ENCODE measurements at places on chromosomes 6 and 20.

GRCh38 chr6:7730784-7731227, 4.9 kb downstream of the BMP6 start:
- no peak for DNase-seq

DNA sequence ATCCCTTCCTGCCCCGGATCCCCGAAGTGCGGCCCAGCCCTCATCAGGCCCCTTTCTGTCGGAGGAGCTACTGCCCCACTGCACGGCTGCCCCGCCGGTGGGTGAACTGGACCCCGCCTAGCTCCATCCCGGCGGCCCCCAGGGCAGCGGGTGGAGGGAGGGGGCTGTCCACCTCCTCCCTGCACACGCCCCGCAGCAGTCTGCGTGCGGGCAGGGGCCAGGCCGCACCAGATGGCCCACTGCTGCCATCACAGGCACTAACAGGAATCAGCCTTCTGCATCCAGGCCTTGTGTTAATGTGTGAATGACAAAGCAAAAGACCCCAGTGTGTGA, 54.9 kb upstream of the UNC93A start:
- DNase-seq, result no peak

DNA sequence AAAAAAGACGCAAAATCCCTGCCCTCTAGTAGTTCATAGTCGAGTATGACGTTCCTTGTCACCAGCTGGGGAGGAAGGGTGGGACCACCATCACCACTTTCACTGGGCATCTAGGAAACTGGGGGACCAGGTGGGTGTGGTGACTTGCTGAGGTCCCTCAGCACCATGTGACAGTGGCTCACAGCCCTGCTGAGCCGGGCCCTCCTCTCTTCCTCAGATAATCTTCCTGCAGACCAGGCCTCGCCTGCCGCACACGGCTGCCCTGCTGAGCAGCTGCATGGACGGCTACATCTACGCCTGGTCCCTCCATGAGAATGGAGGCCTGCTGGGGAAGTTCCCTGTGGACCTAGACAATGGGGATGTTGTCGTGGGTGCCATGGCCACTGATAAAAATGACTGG, 71.5 kb downstream of the EFCAB8 start:
- no peak for DNase-seq

DNA sequence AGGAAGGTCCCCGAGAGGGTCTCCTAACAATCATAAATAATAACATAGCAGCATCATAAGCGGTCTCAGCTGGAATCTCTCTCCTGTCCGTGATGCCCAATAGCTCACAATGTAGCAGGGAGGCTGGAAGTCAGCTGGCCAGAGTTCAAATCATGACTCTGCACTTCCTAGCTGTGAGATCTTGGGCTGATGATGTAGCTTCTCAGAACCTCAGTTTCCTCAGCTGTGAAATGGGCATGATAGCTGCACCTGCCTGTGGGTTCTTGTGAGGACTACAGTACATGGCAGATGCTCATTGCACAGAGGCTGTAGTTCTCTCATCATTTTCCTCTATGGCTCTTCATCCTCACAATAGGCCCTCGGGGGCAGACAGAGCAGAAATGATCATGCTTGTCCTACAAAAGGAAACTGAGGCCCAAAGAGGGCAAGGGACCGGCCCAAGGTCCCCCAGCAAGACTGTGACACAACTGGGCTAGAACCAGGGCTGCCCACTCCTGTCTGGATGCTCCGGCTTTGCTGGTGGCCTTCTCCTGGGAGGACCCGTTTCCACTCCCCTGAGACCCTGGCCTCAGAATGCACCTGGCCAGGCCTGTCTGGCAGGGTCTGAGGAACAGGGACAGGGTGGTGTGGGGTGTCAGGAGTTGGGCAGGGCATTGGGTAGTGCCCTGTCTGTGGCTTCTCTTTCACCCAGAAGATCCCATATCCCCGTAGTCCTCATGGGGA, 17.7 kb downstream of the SLC12A5 start:
- no peak for DNase-seq

- no peak for DNase-seq
Observed at GRCh38 chr6:87945966-87946365, 101.7 kb upstream of the SPACA1 start.

- no peak for DNase-seq
Observed at GRCh38 chr20:25397821-25398220, 7.2 kb upstream of the ABHD12 start.

DNA sequence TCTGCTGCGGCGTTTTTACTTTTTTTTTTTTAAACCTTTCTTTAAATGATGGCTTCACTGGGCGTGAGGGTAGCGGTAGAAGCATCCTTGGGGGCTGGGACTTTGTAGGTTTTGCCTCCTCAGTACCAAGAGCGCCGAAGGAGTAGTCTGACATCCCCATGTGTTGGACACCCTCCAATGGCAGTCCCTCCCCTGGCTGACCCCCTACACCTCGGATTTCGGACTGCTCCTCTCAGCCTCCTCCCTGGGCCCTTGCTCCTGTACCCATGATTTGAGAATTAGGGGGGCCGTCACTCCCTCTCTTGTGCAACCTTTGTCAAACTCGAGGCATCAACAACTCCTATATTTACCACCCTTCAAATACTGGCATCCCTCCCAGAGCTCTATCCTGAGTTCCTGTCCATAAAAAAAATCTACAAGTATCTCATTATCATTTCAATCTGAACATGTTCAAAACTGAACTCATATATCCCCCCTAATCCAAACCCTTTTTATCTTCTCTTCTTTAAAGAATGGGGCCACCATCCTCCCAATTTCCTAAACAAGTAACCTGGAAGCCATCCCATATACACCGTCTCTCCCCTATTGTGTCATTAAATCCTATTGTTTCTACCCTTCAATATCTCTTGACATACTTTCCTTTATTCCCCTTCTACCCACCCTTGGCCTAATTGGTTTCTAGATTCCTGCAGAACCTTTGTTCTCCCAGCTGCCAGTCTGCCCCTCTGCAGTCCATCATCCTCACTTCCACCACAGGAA, 1.2 kb upstream of the ARFGEF3 start:
- DNase-seq, result no peak

DNA sequence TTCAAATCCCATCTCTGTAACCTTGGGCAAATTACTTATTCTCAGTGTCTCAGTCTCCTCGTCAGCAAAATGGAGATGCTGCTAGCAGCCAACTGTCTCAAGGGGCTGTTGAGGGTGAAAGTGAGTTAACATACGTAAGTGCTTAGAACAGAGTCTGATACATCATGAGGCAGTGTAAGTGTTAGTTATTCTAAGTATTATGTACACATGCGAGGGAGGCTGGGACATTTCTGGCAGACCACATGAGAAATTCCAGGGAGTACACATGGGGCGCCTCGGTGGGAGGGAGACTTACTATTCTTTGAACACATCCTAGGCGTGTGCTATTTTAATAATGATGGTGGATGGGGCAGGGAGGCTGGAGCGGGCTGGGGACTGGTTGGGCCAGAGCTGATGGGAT, 99.1 kb downstream of the DLGAP4 start:
- DNase-seq, result no peak

GRCh38 chr6:16483315-16483875, 245.0 kb downstream of the GMPR start:
- DNase-seq, result no peak

DNA sequence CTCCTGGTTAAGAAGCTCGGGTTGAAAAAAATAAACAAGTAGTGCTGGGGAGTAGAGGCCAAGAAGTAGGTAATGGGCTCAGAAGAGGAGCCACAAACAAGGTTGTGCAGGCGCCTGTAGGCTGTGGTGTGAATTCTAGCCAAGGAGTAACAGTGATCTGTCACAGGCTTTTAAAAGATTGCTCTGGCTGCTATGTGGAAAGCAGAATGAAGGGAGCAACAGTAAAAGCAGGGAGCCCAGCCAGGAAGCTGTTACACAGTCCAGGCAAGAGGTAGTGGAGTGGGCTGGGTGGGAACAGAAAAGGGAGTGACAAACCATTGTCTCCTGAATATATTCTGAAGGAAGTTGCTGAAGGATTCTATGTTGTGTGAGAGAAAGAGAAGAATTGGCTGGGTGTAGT, 2.0 kb downstream of the HFE start:
- DNase-seq, result no peak

- DNase-seq, result no peak
Observed at GRCh38 chr6:100845676-100846075, 35.5 kb downstream of the ASCC3 start.

DNA sequence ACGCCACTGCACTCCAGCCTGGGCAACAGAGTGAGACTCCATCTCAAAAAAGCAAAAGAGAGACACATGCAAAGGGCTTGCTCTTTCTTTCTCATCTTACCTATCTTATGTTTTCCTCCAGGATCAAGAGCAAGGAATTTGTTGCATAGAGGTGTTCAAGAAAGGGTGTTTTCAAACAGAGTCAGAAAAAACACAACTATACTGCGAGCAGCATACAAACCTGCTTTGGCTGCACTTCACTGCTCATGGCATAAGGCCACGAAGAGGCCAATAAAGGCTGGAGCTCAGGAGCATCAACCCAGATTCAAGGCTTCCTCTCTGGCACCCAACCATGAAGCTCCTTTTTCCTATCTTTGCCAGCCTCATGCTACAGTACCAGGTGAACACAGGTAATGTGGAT, at the start of gene DEFB129:
Gene DEFB129 (plus strand): TSS at position 301 of the 400 bp plus-strand sequence. CDS start 31 bp downstream, at position 332.
- no peak for DNase-seq

- DNase-seq, result no peak
Observed at GRCh38 chr6:102407886-102408741, 1014.6 kb downstream of the GRIK2 start.

DNA sequence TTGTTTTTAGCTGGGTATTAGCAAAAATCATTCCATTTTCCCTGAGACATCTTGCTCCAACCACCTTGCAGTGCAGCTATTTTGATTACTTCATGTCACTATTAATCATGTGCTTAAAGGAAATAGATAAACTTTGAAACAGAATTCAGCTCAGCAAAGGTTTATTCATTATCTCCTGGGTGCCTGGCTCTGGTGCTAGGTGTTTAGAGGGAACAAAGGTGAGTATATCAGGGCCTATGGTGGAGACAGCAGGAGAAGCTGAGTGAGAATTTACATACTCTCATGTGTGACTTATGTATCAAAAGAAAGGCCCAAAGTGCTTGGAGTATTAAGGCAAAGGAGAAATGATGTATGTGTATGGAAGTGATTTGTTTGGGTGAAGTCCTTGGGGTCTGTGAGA, 63.8 kb upstream of the BMP2 start:
- no peak for DNase-seq

DNA sequence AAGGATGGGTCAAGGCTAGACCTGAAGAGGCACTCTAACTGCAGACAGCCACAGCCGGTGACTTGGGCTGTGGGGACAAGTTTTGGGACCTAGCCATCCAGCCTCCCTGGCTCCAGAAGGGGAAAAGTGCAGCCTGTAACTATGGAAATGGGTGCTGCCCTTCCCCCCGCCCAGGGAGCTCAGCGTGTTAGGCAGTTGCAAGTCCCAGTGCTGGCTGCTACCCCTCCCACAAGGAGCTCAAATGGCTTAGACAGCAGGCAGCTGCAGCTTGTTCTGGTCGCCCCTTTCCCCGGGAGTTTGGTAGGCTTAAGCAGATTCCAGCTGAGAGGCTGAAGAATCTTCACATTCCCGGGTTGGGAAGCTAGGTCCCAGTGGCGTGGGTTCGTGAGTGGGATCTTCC, 162.6 kb downstream of the FAM83B start:
- no peak for DNase-seq

- DNase-seq, result no peak
Observed at GRCh38 chr6:166195860-166196238, 28.2 kb upstream of the TBXT start.

- DNase-seq, result no peak
Observed at GRCh38 chr20:10673176-10673841, 490 bp downstream of the JAG1 start.

GRCh38 chr6:91196729-91197128, 609.9 kb upstream of the MAP3K7 start:
- DNase-seq, result no peak

GRCh38 chr20:64037498-64038213, 1.7 kb downstream of the C20orf204 start:
- DNase-seq, result no peak

DNA sequence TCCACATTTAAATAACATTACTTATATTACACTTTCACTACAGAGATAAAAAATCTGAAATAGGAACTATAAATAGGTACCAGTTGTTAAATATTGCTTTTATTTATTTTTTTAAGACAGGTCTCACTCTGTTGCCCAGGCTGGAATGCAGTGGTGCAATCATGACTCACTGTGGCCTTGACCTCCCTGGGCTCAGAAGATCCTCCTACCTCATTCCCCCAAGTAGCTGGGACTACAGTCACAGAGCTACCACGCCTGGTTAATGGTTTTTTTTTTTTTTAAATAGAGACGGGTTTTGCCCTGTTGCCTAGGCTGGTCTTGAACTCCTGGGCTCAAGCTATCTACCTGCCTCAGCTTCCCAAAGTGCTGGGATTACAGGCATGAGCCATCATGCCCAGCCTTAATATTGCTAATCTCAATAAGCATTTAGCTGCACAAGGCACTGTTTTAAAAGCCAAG, 17.3 kb downstream of the EEF1E1 start:
- DNase-seq, result no peak

- DNase-seq, result no peak
Observed at GRCh38 chr20:48339190-48339985, 488.4 kb downstream of the PREX1 start.

GRCh38 chr6:135088281-135088680, 33.7 kb upstream of the HBS1L start:
- DNase-seq, result no peak

GRCh38 chr6:143034689-143035334, 25.9 kb upstream of the AIG1 start:
- DNase-seq, result no peak

DNA sequence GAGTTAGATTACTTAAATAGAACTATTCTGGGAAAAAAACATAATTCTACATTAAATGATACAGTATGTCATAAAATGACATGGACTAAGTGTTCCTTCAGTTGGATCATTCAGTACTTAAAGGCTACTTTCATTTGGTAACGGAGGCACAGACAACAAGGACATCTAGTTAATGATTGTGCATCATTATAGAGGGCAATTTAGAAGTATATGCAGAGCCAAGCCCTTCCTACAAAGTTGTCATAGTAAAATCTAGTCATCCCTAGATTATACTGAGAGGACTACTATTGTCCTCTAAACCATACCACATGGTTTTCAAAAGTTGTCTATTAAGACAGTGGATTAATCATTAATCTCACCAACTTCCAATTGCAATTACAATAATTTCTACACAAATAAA, 53.9 kb upstream of the STXBP5 start:
- no peak for DNase-seq

GRCh38 chr6:83193747-83194566, 800 bp downstream of the RWDD2A start:
- DNase-seq, result no peak

GRCh38 chr6:665403-666267, 8.7 kb upstream of the HUS1B start:
- no peak for DNase-seq

GRCh38 chr20:62602550-62602949, 39.8 kb upstream of the SLCO4A1 start:
- no peak for DNase-seq

Data from stimulated activated CD8-positive, alpha-beta memory T cell treated with anti-CD3 and anti-CD28 coated beads, Interleukin-4, amount 100 ng/mL, for 4 hours (primary cell).